ENCODE measurements at places on chromosomes 11 and 22.

DNA sequence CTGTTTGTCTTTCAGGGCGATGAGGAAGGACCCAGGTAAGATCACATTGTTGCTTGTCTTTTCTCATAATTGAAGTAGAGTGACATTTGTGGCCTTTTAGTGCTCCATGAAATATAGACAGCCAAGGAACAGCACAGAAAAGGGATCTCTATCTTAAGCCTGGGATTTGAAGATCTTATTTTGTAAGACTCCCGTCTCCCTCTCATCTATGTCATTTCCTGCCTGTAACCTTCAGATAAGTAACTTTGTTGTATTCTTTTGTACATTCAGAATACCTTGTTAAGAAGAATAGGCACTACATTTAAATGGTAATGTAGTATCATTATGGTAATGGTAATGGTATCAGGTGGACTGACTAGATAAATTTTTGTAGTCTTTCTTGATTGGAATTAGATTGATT is 72.8 kb downstream of the TRIM44 start:
- no peak for DNase-seq

- no peak for DNase-seq
These were observed 9.9 kb downstream of the SLC43A3 start for GRCh38 chr11:57417056-57417455.

- DNase-seq: no peak
These were observed 31.4 kb downstream of the POU2AF1 start for GRCh38 chr11:111347723-111348115.

DNA sequence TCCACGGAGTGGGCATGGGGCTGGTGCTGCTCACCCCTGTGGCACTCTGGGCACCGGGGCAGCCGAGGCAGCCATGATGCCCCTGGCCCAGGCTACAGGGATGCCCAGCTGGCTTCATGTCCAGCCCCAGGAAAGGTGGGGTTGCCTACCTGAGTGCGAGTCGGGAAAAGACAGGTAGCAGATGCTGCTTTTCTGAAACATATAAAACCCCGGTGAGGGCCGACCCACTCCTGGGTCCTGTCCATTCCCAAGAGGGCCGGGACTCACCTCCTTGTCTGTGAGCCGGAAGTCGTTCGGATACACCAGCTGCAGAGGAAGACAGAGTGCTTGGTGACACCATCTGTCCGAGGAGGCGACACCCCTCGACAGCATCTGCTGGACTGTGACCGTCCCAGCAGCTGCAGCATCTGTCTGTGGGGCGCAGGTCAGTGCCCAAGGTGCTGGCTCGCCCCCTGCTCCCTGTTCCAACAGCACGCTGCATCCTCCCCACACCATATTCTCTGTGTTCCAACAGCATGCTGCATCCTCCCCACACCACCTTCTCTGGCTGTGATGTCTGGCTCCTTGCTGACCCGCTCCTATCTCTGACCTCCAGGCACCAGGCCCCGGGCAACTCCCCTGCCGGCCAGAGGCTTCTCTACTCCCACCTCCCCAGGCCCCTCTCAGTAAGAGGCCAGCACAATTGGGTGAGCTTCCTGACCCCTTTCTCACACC is 8.0 kb downstream of the DENND6B start:
- DNase-seq: no peak

DNA sequence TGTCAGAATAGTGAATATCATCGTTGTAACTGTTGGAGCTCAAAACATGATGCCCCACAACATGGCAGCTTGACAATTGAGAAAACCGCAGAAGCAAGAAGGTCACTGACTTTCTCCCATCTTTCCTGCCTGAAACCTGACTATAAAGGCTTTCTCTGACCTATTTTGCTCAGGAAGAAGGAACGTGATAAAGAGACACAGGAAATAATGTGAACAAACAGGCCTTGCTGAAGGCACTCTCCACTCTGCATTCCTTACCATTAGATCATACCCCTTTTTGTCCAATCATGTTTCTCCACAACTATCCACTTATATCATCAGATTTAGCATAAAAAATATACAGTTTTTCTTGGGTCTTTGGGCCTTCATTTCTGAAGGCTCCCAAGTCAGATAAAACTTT is 916.8 kb downstream of the METTL15 start:
- no peak for DNase-seq

DNA sequence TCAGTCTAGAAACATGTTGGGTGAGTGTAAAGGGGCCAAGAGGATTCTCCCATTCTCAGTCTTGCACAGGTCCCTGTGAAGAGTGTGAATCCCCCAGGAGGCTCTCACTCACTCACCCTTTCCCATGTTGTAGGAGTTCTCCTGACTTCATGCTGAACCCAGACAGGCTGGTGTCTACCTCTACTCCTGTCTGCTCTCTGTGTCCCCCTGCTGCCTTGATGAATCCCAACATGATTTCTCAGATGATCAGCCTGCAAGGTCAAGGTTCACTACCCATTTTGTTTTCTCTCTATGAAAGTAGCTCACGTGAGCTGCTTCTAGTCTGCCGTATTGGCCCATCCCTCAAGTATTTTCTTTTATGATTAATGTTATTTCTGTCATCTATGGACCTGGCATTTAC is 500.6 kb downstream of the ETS1 start:
- no peak for DNase-seq

- no peak for DNase-seq
These were observed 37.4 kb downstream of the FBLN1 start for GRCh38 chr22:45540122-45540521.

DNA sequence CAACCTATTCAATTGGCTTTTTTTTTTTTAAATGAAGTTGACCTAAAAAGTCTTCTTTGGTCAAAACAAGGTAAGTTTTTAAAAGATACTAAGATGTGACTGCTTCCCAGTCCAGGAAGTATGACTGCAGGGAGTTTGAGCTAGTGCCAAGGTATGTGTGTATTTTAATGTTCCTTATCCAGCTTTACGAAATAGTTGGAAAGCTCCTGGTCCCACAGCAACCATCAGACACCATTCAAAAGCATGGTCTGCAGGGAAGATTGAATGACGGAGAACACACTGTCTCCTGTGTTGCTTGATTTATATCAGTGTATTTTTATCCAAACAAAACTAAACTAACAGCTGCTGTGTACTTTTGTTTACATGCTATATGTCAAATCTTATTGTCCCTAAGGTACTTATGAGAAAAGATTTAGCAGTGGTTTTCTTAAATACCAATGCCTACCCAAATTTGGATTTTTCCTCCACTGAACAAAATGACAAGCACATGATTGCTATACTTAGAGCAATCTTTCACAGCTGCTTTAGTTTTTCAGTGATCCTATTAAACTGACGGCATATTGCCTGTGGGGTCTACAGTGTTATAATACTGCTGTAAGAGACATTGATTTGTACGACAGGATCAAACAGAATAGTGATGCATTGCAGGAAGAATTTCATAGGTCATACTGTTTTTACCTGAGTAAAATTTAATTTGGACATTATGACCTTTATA is 122.9 kb downstream of the DCDC1 start:
- DNase-seq: no peak

GRCh38 chr11:66268952-66269905 is 790 bp downstream of the RAB1B start:
- DNase-seq: no peak

- no peak for DNase-seq
These were observed 27.0 kb upstream of the LRRC4C start for GRCh38 chr11:41486424-41486823.

DNA sequence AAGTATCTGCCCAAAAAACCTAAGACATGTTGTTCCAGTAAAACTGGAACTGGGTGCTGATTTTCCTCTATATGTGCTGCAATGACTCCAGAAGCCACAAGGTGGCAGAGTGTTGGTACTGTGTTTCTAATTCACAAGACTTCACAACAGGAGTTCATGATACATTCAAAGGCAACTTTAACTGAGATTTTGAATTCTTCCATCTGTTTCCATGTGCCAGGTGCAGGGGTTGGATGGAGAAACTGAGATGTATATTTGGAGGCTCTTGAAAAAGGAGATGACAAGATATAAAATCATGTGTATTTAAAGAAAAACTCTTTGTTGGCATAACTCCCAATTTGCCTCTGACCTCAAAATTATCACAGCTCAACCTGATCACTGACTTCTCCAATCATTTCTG is 1098.6 kb upstream of the CCDC90B start:
- peak; percentile 51 for DNase-seq

DNA sequence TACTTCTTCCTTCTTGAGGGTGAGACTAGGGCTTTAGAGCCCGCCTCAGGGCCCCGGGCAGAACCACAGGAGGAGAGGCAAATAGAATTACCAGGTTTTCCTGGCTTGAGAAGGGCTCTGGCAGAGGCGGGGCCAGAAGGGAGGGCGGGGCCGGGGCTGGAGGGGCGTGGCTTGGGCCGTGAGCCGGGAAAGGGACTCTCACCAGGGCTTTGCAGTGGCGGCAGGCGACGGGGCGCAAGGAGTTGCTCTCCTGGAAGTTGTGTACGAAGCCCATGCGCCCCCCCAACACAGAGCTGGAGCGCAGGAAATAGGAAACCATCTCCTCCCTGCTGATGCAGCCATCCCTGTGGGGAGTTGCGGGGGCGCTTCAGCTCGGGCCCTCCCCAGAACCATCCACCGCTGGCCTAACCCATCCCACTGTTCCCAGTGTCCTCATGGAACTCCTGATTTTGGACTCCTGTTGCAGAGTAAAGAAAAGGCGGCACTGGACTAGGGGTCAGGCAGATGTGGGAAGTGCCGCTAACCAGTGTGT is 6.9 kb upstream of the NRXN2 start:
- DNase-seq: no peak

- no peak for DNase-seq
These were observed 515.2 kb upstream of the TENM4 start for GRCh38 chr11:79956061-79956460.

GRCh38 chr22:22214819-22215329 is 29.7 kb upstream of the VPREB1 start:
- no peak for DNase-seq

GRCh38 chr22:48629631-48630432 is 1197.8 kb downstream of the BRD1 start:
- DNase-seq: no peak

DNA sequence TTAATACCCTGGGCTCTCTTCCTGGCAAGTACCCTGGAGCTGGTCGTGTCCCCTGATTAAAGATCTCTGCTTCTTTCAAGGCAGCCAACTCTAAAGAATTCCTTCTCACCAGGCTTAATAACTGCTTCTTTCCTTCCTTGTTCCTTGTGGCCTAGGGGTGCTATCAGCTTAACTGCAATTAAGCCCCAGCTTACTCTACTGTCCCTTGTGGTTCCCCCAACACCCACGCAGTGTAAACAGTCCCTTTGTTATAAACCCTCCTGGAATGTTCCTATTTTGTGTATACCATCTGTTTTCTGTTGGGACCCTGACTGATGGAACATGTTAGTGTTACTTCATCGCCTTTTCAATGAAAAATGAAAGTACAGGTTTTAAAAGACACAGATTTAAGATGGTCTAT is 126.4 kb upstream of the KIRREL3 start:
- DNase-seq: no peak

DNA sequence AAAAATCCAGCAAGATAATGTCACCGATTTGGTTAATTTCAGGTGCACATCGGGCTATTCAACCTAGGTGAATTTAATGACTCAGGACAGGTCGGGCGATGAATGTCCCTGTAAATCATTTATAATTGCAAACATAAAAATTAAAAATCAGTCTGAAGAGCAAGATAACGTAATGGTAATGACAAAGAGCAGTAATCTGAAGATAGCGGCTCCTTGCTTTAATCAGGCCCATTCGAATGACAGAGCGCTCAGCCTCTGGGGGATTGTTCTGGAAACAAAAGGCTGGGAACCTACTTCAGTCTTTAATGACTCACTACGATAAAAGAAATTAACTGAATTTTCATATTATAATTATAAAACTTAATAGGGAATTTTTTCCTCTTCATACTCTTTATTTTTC is 61.3 kb downstream of the RCN1 start:
- DNase-seq: peak; percentile 37

- DNase-seq: no peak
These were observed 32.2 kb downstream of the ARRB1 start for GRCh38 chr11:75319035-75319877.

DNA sequence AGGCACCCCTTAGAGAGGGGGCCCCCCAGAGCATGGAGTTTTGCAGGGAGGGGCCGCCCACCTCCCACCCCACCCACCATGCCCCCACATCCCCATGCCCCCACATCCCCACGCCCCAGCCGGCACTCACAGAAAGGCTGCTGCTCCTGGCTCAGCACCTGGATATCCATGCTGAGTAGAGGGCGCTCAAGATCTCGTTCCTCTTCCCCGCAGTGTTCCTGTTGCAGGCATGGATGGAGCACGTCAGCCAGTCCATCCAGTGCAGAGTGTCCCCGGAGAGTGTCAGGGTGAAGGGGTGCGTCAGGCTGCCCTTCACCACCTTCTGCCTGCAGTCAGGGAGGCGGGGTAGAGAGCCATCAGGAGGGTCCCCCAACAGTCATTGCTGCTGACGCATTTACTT is 156.2 kb downstream of the CRYBB2 start:
- DNase-seq: no peak

DNA sequence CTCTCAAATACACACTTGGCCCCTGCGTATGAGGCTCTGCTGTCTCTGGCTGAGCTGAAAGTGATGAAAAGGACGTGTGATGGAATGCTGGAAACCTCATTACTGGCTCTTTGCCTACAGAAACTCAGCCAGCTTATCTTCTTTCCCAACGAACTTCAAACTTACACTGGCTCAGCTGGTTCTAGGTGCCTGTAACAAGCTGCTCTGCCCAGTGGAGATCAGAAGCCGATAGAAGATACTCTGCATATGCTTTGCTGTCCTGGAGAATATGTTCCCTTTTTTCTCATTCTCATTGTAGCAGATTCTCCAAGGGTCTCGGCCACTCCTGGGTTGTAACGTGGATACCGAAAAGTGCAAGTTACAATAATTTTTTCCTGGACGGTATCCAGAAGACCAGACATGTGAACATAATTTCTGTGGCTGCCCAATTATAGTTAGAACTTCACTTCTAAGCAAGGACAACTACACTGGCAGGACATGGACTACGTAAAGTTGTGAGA is 405.3 kb upstream of the CCDC90B start:
- no peak for DNase-seq

DNA sequence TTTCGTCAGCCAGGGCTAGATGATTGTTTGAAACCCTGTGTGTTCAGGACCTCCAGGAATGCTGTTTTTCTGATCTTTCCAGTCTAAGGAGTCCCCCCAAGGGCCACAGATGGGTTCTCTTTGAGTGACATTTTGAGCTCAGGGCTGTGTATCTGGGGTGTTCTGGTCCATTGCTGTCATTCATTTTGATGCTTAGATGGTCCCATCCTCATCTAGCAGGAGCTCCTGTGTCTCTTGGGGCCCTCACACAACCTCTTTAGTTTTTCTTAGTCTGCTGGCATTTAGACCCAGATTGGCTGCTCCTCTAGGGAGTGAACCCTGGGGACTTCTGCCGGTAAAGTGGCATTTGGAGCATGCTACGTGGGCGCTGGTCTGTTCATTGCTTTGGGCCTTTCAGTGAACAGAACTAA is 39.1 kb downstream of the MED15 start:
- no peak for DNase-seq

GRCh38 chr11:133978794-133979193 is 22.0 kb upstream of the IGSF9B start:
- no peak for DNase-seq

Measured in NCI-H1436 (cell line).